Endothelial cell of umbilical vein (primary cell): ENCODE measurements at places on chromosomes 16 and 17. TPM values are rescaled to one million over a fixed set of nuclear protein-coding genes. Genes with fewer than 3 reads are reported as not detected.

DNA sequence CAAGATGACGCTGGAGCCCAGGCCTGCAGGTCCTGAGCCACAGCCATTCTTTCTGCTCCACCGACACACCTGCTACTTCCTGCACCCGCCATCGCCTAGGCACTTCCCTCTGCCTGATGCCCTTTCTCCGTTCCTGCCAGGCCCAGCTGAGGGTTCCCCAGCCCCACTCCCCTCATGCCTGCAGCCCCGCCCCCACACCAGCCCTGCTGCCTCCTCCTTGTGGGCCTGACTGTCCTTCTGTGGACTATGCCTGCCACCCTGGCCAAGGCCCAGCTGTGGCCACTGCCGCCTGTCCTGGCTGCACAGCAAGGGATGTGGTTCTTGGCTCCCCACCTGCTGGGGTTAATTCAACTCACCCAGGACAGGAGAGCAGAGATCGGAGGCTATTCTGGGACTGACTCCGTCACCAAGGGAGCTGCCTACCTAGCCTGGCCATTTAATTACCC is 7.5 kb downstream of the NATD1 start:
- no peaks in the 10 kb centered on the region for H3K4me1 ChIP-seq
- no peak overlapping the region for H3K4me3 ChIP-seq
- H3K27ac ChIP-seq, result no peak overlapping the region

DNA sequence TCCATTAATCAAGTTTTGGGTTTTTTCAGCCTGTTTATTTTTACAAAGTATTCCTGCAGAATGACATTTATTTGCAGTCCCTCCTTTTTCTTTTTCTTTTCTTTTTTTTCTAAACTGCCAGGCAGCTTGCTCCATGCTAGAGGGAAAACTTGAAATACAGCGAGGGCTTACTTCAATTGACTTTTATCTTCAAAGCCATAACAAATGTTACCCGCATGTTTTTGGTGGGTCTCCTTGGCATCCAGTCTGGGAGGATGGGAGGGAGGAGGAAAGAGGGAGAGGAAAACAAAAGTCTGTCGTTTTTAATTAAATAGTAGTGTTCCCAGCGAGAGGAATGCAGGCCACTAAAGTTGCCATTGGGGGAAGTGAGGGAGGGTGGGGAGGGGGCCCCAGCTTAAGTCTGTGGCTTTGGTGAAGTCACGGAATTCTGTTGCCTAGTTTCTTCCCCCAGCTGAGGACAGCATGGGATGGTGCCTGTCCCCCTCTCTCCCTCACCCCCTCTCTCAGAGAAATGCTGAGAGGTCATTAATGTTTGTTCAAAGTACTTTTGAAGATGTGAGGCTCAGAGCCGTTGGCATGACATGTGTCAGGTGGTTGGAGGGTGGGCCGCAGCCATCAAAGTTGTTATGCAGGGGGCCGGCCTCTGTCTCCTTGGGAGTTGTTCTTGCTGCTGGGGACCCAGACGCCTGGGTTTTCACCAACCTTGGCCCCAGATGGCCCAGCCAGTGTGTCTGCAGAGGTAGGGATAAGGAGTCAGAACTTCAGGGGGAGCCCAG is 2.9 kb downstream of the NKD1 start:
- H3K4me3 ChIP-seq, result no peak overlapping the region
- no peaks in the 10 kb centered on the region for H3K36me3 ChIP-seq
- H3K4me1 ChIP-seq, result peaks cover 4% of the 10 kb centered on the region
- peaks cover 29% of the 10 kb centered on the region for H3K27me3 ChIP-seq

DNA sequence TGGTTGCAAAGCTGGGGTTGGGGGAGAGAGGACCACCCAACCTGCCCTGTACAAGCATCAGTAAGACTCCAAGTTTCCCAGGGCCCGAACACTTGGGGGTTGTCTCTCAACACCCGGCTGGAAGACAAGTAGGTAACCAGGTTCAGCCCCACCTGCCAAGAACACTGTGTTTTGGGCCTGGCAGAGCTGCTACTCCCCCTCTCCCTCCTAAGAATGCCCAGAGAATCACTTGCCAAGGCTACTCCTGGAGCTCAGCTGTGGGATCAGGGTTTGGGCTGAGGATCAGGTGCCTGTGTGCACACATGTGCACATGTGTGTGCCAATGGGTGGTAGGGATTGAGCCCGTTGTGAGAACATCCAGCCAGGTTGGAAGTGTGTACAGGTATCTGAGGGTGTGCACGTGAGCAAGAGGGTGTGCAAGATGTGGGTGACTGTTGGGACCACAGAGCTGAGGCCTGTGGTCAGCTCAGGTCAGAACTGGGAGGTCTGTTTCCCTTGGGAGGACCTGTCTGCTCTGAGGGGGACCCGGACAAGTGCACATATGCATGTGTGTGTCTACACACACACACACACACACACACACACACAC is 2.3 kb downstream of the HSD11B2 start:
- peaks cover 8% of the 10 kb centered on the region for H3K4me1 ChIP-seq
- peaks cover 8% of the 10 kb centered on the region for H3K36me3 ChIP-seq
- no peak overlapping the region for H3K27ac ChIP-seq

- H3K27ac ChIP-seq, result no peak overlapping the region
- peaks cover 15% of the 10 kb centered on the region for H3K4me1 ChIP-seq
- DNase-seq, result no peak
- no peak overlapping the region for H3K4me3 ChIP-seq
- H3K36me3 ChIP-seq, result no peaks in the 10 kb centered on the region
Observed at GRCh38 chr17:59725691-59726090, 18.2 kb downstream of the VMP1 start.

CCL18 gene
- not detected in 2 replicates for total RNA-seq

KRT33B gene
- total RNA-seq, result not detected in 2 replicates

- H3K4me3 ChIP-seq, result no peak overlapping the region
- H3K36me3 ChIP-seq, result no peaks in the 10 kb centered on the region
- H3K4me1 ChIP-seq, result no peaks in the 10 kb centered on the region
Observed at GRCh38 chr17:82667668-82668000, 19.4 kb upstream of the WDR45B start.

- DNase-seq, result no peak
- peaks cover 5% of the 10 kb centered on the region for H3K27me3 ChIP-seq
- H3K4me1 ChIP-seq, result no peaks in the 10 kb centered on the region
- no peak overlapping the region for H3K27ac ChIP-seq
- no peak overlapping the region for H3K4me3 ChIP-seq
Observed at GRCh38 chr17:50326831-50327364, 19.0 kb upstream of the XYLT2 start.

MMP28 gene
- total RNA-seq, result 3.6 and 6.1 TPM in 2 replicates

SNAI3 gene
- total RNA-seq, result 0.18 and 0.31 TPM in 2 replicates

DNA sequence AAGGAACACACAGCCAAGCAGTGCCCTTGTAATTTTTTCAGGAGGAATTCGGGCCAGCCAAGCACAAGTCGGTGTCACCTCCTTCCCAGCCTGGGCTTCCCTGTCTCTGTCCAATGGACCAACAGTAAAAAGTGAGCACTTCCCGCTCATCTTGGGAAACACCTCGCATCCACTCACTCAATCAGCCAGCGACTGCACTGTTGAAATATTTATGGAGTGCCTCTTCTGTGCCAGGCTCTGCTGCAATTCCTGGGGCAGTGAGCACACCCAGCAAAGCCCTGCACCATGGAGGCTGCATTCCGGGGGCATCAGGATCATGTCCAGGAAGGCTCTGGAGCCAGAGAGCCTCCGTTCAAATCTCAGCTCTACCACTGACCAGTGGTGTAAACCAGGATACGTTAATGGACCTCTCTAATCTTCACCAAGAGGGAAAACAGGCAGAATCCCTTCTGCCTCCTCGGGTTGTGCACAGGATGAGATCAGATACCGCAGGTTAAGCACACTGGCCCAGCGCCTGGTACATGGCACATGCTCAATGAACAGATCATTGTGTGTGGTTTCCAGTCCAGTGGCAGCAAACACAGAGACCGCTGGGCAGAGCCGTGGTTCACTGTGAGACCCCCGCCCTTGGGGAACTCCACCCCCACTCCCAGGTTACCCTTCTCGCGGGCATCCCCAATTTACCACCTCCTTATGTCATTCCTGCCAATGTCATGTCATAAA is 194.3 kb downstream of the ZNF423 start:
- H3K27ac ChIP-seq, result no peak overlapping the region
- DNase-seq, result no peak
- no peaks in the 10 kb centered on the region for H3K27me3 ChIP-seq
- H3K4me1 ChIP-seq, result peaks cover 8% of the 10 kb centered on the region
- no peaks in the 10 kb centered on the region for H3K36me3 ChIP-seq

DNA sequence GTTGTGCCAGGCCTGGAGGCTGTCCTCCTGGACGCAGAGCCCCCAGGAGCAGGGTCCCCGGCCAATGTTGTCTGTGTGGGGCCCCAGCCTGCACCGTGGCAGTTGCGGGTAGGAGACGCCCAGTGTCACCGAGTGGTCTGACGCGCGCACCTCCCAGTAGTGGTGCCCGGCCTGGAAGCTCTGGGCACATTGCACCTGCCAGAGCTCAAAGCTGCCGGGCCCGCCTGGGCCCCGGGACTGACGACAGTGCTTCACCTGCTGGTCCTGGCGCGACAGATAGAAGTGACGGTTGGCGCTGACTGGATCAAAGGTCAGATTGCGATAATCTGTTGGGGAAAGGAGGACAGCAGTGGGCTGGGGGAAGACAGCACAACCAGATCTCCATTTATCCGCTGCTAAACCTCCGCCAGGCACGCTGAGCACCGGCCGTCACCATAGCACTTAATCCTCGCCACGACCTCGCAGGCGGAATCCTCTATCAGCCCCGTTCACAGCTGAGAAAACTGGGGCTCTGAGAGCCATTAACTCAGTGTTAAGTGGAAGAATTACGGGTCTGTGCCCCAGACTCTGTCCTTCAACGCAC is 5.6 kb downstream of the TRIM65 start:
- no peak overlapping the region for H3K4me3 ChIP-seq
- no peaks in the 10 kb centered on the region for H3K27me3 ChIP-seq
- peaks cover 8% of the 10 kb centered on the region for H3K4me1 ChIP-seq
- H3K36me3 ChIP-seq, result peaks cover 15% of the 10 kb centered on the region

- H3K27me3 ChIP-seq, result no peaks in the 10 kb centered on the region
- H3K4me1 ChIP-seq, result no peaks in the 10 kb centered on the region
- peaks cover 2% of the 10 kb centered on the region for H3K36me3 ChIP-seq
- no peak for DNase-seq
Observed at GRCh38 chr17:61816538-61816937, 46.8 kb downstream of the BRIP1 start.

DNA sequence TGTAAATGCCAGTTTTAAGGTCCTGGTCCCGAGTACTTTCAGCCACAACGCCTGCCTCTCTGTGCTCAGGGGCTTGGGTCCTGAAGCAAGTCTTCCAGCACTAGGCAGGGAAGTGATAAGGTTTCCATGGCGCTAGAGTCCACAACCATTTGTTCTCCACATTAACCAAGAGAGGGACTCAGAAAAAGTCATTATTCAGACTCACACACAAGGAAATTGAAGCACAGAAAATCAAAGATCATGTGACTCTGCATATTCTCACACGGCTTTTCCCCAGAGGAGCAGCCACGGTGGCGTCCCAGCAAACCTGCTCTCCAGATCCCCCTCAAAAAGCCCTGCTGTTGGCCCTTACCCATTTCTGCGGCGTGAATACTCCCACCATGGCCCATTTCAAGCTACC is 9.7 kb downstream of the ENPP7 start:
- peak; percentile 11 for DNase-seq
- H3K4me3 ChIP-seq, result no peak overlapping the region
- no peaks in the 10 kb centered on the region for H3K36me3 ChIP-seq
- H3K4me1 ChIP-seq, result no peaks in the 10 kb centered on the region
- peaks cover 8% of the 10 kb centered on the region for H3K27me3 ChIP-seq
- H3K27ac ChIP-seq, result no peak overlapping the region

SOST gene
- total RNA-seq, result not detected in 2 replicates

CNGB1 gene
- total RNA-seq, result not detected in 2 replicates

GRCh38 chr17:57671667-57672632 is 73.1 kb downstream of the CCDC182 start:
- H3K27me3 ChIP-seq, result no peaks in the 10 kb centered on the region
- peak; percentile 55 for DNase-seq
- peaks cover 5% of the 10 kb centered on the region for H3K36me3 ChIP-seq
- no peaks in the 10 kb centered on the region for H3K4me1 ChIP-seq

DNA sequence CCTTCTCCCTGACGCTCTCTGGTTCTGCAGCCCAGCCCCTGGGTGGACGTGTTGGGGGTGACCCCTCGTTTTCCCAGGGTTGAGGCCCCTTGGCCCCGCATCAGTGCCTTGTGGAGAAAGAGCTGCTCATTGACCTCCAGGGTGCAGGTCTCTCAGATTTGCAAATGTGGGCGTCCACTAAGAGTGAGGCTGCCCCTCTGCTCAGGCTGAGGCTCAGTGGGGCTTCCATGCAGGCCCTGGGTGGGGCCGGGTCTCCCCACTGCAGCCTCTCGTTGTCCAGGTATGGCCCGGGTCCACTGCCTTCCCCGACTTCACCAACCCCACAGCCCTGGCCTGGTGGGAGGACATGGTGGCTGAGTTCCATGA is 9.0 kb downstream of the GAA start:
- no peak overlapping the region for H3K4me3 ChIP-seq
- no peaks in the 10 kb centered on the region for H3K4me1 ChIP-seq
- no peaks in the 10 kb centered on the region for H3K27me3 ChIP-seq

- no peak overlapping the region for H3K27ac ChIP-seq
- H3K27me3 ChIP-seq, result no peaks in the 10 kb centered on the region
- H3K36me3 ChIP-seq, result no peaks in the 10 kb centered on the region
- no peaks in the 10 kb centered on the region for H3K4me1 ChIP-seq
Observed at GRCh38 chr16:10566613-10567012, 13.8 kb downstream of the EMP2 start.

GRCh38 chr16:29775742-29776408 is 2.2 kb upstream of the ZG16 start:
- H3K36me3 ChIP-seq, result no peaks in the 10 kb centered on the region
- DNase-seq, result no peak
- H3K4me3 ChIP-seq, result no peak overlapping the region
- H3K27me3 ChIP-seq, result peaks cover 14% of the 10 kb centered on the region

FOXC2 gene
- 44.0 and 47.0 TPM in 2 replicates for total RNA-seq

DNA sequence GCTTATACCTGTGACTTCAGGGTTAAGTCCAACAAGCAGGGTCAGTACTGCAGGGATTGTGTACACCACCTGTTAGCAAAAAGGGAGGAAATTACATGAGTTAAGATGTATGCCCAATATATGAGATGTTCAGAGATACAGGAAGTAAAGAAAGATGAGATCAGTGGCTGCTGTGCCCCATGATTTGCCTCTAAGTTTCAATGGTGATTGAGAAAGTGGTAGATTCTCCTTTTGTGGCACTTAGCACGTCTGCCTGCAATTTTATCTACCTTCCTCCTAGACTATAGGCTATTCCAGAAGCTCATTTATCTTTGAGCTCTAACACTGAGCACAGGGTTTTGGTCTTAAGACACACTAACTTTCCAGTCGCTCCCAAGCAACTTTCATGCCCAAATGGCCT is 3.6 kb downstream of the TMEM220 start:
- H3K27me3 ChIP-seq, result no peaks in the 10 kb centered on the region
- H3K36me3 ChIP-seq, result no peaks in the 10 kb centered on the region
- DNase-seq, result no peak

SPNS3 gene
- 0.66 TPM in 1 of 2 replicates, not detected in the other for total RNA-seq

CLDN7 gene
- 25.4 and 27.9 TPM in 2 replicates for total RNA-seq

DNA sequence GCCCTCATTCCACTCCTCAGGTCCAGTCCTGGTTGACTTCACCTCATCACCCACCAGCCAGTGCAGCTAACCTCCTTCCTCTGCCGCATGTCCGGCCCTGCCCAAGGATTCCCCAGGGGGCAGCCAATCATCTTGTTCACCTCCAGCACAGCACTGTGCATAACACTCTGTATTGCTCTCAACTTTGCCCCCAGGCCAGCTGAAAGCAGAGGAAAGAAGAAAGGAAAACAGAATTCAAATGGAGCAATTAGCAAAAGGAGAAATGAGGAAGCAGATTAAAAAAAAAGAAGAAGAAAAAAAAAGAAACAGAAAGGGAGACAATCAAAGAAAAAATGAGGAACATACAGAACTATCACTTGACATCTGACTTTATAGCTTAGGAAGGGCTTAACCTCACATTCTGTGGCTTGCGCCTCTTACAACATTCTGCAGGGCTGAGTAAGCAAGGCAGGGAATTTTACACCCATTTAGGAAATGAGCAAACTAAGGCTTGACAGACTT is 26.1 kb downstream of the GAS7 start:
- DNase-seq, result no peak
- no peaks in the 10 kb centered on the region for H3K27me3 ChIP-seq
- no peaks in the 10 kb centered on the region for H3K4me1 ChIP-seq
- H3K4me3 ChIP-seq, result no peak overlapping the region
- H3K36me3 ChIP-seq, result no peaks in the 10 kb centered on the region
